Foreskin fibroblast (primary cell): ENCODE measurements at places on chromosomes 7 and 10.

- DNase-seq: no peak
Measured at GRCh38 chr7:92781117-92781720, 55.2 kb downstream of the CDK6 start.

DNA sequence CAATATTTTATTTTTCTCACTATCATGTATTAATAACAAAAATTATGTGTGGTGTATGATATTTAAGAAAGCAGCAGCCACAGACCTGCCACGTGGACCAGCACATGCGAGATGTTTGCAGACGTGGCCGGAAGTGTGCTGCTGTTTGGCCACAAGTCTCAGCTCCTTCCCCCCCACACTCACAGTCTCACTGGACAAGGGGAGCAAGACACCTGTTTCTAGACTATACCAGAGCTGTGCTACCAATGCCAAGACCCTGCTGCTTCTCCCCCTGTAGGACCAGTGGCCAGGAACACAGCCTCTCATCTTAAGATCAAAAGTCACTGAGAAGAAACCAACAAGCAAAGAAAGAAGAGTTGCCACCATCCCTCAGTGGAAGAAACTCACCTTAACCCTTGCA is 258.9 kb upstream of the PPP2R2D start:
- no peak for DNase-seq

- peak; percentile 83 for DNase-seq
Measured at GRCh38 chr10:77355844-77356243, 281.8 kb downstream of the KCNMA1 start.

DNA sequence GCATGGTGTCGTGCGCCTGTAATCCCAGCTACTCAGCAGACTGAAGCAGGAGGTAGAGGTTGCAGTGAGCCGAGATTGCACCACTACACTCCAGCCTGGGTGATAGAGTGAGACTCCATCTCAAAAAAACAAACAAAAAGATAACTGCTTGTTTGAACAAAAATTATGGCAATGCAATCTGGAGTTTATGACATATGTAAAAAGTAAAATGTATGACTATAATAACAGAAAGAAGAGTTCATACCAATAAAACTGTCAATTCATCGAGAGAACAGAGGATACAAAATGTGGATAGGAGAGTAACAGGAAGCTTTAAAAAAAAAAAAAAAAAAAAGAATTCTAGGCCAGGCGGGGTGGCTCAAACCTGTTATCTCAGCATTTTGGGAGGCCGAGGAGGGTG is 19.2 kb downstream of the SLC25A16 start:
- DNase-seq: no peak

GRCh38 chr7:76040126-76040525 is 7.7 kb downstream of the STYXL1 start:
- DNase-seq: no peak

DNA sequence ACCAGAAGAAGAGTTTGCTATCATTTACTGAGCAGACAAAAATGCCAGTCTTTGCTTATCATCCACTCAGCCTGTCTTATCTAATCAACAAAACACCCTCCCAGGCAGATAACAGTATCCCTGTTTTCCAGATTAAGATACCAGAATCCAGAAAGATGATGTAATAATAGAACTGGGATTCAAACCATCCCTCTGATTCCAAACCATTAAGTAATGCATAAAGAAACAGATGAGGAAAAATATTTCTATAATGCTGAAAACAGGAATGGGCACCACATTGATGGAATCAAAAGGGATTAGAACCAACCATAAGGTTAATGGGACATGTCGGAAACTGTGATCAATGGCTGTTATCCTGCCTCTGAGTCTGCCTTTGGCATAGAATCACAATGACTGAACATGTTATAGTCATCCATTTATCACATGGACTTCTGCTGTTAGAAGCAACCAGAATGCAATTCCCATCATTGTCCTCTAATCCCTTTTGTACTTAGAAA is 92.1 kb upstream of the RSU1 start:
- no peak for DNase-seq

GRCh38 chr7:102450242-102450641 is 14.4 kb downstream of the ALKBH4 start:
- DNase-seq: peak; percentile 29

DNA sequence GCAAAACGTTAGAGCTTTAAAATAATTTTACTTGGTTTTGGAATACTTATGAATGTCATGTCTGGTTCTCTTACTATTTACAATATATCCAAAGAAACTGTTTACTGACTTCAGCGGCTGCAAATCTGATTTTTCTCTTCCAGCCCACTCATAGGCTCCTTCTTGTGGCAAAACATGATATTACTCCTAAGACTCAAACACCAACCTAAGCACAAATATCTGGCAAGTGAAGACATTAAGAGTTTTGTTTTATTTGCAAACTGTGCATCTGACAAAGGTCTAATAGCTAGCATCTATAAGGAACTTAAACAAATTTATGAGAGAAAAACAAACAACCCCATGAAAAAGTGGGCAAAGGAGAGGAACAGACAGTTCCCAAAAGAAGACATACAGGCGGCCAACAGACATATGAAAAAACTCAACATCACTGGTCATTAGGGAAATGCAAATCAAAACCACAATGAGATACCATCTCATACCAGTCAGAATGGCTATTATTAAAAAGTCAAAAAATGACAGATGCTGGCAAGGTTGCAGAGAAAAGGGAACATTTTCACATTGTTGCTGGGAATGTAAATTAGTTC is 20.3 kb upstream of the GJC3 start:
- peak; percentile 40 for DNase-seq

GRCh38 chr7:68629-69028 is 123.7 kb upstream of the FAM20C start:
- no peak for DNase-seq

DNA sequence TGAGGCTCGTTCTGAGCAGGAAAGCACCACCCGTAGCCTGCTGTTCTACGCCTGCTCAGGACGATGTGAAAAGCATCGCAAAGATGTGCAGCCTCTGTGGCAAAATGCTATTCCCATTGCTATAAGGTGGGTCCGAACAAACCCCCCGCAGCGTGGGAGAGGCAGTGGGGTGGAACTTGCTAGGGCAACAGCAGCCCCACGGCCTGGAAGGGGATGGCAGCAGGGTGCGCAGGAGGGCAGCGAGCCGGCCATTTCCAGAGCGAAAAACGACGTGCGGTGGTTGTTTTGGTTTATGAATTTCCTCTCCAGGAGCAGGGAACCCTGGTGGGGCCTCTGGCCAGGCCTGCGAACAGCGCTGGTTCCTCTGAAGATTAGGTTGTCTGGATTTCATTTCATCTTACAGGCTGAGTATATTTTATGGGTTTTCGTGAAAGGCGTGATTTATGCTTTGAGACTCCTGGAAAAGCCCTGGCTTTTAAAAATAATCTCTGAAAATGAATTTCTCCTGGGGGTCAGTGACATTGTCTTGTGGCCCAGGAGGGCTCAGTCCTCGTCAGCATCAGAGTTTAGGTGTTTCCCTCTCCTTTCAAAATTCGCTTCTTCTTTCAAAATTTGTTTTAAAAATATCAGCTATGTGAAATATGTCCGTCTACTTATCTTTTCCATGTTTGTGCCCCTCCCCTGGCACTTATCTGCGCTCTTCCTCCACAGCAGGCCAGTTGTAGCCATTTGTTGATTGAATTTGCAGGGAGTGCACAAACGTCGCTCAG is 42.3 kb upstream of the UBE3C start:
- peak; percentile 3 for DNase-seq

DNA sequence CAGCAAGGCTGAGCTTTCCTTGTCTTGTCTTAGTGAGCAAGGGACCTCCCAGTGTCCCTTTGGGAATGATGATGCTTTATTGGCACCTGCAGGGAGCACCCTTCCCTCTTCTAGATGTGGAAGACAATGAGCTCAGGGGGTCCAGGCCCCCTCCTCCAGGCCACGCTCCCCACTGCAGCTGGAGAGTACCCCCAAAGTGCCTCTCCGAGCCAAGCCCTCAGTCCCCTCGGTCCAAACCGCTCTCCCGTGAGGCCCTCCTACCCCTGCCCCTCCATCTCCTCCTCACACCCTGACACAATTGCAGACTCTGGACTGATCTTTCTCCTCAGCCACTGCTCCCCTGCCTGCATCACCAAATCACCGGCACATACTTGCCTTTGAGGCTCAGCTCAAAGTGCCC is 16.7 kb downstream of the RBP3 start:
- DNase-seq: no peak

- no peak for DNase-seq
Measured at GRCh38 chr10:6140965-6141295, 52.1 kb downstream of the RBM17 start.

DNA sequence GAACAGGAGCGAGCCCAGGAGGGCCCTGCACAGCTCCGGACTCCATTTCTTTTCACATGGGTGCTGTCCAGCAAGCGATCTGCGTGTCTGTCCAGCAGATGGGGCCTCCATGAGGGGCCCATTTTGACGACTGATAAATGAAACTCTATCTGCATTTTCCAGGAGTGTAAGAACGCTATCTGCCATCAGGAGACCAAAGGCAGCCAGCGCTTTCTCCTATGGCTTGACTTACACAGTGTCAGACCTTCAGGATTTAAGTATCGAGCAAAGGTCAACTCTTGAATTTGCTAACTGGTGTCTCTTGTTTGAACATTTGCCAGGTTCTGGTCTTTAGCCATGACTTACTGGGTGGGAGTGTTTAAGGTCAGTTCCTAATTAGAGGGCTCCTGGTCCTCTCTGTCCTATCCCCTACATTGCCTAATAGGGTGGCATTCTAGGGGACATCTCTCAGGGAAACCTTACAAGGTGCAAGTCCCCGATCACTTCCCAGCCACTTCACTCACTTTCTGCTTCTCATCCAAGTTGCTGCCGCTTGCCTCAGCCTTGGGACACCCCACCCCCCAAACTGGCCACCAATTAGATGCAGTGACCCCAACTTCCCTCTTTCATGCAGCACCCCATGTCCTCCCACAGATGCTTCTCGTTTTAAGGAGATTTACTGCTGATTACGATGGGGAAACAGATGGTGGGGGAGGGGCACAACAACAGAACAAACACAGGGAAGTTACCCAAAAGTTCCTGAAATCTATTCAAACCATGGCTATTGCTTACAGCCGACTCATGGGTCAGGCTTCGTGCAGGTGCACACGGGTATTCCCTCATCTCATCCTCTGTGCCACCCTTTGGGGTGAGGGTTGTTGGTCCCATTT is 20.0 kb downstream of the VSIR start:
- DNase-seq: peak; percentile 57

- DNase-seq: no peak
Measured at GRCh38 chr7:48971173-48971572, 46.8 kb downstream of the CDC14C start.

- no peak for DNase-seq
Measured at GRCh38 chr10:86705905-86706304, 37.6 kb downstream of the LDB3 start.

DNA sequence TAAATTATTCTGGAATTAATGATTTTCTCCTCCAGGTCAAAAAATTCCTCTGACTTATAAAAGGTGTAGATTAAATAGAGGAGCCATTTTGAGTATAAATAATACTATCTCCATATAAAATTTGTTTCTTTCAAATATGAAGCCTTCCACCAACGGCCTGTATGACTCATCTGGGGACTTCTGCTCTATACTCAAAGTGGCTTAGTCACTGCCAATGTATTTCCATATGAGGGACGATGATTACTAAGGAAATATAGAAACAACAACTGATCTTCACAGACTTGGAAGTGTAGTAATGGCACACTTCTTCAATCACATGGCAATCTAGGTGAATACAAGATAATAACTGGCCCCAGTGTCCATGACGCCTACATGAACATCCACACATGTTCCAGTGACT is 335.6 kb upstream of the HGF start:
- DNase-seq: peak; percentile 86

- DNase-seq: no peak
Measured at GRCh38 chr10:59373071-59373470, 10.7 kb upstream of the FAM13C start.

GRCh38 chr10:70909326-70909935 is 21.1 kb upstream of the PCBD1 start:
- DNase-seq: no peak

DNA sequence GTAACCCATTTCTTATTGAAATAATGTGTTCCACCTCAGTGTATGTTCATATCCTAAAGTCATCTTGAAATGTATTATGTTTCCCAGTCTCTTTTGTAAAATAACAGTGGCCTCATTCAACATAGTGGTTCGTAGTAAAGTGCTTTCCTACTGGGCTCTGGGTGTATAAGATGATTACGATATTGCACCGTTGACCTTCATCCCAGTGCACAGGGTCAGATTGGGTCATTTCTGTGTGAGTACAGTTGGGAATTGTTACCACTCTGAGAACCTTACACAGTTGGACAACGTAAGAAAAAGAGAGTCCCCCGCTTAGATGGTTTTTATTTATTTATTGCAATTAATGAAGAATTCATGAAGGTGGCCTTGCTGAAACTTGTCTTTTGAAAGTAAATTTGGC is 135.6 kb downstream of the CHN2 start:
- DNase-seq: no peak

- no peak for DNase-seq
Measured at GRCh38 chr7:133345690-133346421, 93.0 kb downstream of the EXOC4 start.

- no peak for DNase-seq
Measured at GRCh38 chr7:33486633-33487032, 357.3 kb downstream of the BBS9 start.

- DNase-seq: no peak
Measured at GRCh38 chr7:158282461-158283001, 305.1 kb downstream of the PTPRN2 start.

DNA sequence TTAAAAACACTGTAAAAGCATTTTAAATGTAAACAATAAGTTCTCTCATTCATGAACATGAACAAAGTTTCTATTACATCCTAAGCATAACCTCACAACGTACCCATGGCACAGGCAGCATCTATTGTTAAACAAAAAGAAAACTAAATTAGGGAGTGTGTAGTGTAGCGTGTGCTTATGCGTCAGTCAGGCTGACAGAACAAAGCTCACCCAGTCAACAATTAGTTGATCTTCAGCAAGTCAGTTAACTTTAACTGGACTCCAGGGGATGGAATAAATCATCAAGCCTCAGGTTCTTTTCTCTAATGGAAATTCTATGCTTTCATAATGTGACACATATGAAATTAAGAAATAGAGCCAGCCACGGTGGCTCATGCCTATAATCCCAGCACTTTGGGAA is 91.6 kb upstream of the ODAD2 start:
- DNase-seq: no peak

- DNase-seq: peak; percentile 40
Measured at GRCh38 chr7:36526863-36527548, 137.3 kb downstream of the ANLN start.

DNA sequence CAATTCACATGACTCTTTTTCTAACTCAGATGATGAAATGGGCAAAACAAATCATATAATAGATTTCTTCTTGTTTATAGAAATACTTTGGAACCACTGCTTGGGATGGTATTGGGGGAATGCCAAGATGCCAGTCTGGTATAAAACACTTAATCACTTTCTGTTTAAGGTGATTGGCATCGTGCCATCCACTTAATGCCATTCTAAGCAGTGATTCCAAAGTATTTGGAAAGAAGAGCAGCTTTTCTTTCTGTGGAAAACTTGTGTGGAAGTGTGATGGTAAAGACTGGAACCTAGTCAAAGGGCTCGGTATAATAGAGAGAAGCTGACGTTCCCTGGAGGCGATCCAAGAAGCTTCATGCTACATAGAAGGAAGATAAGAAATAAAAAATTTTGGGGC is 120.6 kb downstream of the TMEM26 start:
- DNase-seq: no peak

- no peak for DNase-seq
Measured at GRCh38 chr7:34806831-34807230, 148.8 kb downstream of the NPSR1 start.

GRCh38 chr10:101903827-101904550 is 60.4 kb upstream of the KCNIP2 start:
- no peak for DNase-seq
